Ammon's horn (tissue), 1 donor: ENCODE measurements at places on chromosomes 4 and X.

DNA sequence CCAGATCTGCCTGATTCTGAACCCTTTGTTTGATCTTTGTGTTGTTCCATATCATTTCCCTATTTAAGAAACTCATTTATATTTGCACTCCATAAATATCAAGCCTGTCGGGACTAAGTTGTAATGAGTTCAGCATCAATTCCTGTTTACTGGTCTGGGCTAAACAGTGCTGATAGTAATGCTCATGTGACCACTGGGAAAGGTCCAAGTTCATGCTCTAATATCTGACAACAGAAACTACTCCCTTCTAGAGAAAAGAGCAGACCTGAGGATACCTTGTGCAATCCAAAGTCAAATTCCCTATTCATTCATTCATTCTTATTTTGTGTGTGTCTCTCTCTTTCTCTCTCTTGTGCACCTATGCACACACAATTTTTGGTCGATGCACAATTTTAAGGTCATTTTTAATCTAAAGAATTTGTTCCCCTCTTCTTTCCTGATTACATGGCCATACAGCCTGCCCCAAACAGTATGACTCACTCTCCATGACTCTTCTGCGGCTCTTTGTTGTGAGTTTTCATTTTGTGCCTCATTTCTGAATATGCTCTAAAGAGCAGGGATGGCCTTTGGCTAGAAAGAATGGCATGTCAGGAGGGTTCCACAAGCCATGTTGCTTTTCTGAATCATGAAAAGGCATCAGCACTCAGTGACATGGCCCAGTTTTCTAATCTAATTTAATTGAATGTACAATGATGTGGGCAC is 664.3 kb downstream of the RPA4 start:
- DNase-seq: no peak

GRCh38 chrX:108053218-108053617 is 8.4 kb downstream of the VSIG1 start:
- DNase-seq: no peak

- peak; percentile 82 for DNase-seq
These were observed at the start of gene OPHN1 for GRCh38 chrX:68433155-68433980. Gene OPHN1 (minus strand): TSS chrX:68433495. CDS start chrX:68433020, 475 bp downstream.

GRCh38 chr4:154485127-154485773 is 6.3 kb downstream of the DCHS2 start:
- no peak for DNase-seq

- no peak for DNase-seq
These were observed 3.9 kb upstream of the ARHGEF38 start for GRCh38 chr4:105548483-105548882.

GRCh38 chr4:140100771-140101170 is 53.2 kb downstream of the MAML3 start:
- no peak for DNase-seq

DNA sequence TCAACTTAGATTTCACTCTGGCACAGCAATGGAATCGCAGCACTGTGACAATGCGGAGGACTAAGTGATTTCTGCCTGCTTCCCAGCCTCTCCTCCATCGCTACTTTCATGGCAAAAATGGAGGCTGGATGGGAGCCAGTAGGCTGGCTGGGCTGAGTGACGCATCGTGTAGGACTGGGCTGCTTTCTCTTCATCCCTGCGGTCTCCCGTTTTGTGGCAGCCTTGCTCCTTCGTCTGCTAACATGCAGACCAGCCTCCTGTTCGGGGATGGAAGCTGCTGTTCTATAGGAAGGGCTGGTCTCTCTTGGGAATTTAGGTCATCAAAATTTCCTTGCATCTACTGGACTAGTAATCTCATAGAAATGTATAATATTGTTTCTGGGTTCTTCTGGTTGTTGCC is 15.8 kb upstream of the RGS12 start:
- DNase-seq: peak; percentile 60

- no peak for DNase-seq
These were observed 977 bp downstream of the MAGEE1 start for GRCh38 chrX:76428243-76429130.

GRCh38 chrX:134780908-134781307 is 122.6 kb upstream of the PLAC1 start:
- DNase-seq: no peak
